ENCODE measurements at places on chromosomes 7 and 10.

DNA sequence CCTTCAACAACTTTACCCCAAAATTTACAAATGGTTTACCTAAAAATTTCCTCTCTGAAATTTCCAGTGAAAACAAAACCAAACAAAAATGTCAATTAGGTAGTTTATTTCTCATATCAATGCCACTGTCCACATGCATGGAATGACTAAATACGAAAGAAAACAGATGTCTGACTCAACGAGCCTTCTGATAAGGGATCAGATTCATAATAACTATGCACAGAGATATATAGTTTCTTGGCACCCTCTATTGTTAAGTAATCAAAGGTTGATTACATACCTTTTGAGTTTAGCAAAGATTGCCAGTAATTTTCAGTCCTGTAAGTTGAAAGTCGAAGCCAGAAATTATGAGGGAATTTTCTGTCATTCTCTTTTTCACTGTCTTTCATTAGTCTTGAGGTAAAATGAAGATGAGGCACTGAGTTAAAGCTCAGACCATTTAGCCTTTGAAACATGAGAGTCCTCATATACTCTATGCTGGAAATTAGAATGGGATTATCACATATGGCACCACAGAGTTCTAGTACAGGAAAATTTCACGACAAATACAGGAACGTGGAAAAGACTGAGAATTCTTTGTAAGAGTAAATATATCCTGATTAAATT is 519.1 kb upstream of the ANKRD30A start:
- DNase-seq, result no peak

GRCh38 chr10:110430340-110431273 is 67.1 kb upstream of the DUSP5 start:
- DNase-seq, result no peak

DNA sequence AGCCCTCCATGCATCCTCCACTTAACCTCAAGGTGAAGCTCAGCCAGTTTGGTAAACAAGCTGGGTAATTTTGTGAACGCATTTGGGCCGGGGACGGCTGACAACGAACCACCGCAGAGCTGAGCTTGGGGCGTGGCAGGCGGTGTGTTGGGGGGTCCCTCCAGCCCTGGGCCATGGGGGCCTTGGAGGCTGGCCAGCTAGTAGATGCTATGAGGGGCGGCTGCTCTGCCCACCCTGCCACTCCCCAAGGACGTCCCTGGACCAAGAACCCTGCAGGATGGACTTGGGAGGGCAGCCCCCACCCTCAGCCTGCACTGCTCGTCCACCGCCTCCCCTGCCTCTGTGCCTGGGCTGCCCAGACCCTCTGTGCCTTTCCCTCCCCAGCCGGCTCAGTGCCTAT is 12.0 kb upstream of the SCART1 start:
- no peak for DNase-seq

DNA sequence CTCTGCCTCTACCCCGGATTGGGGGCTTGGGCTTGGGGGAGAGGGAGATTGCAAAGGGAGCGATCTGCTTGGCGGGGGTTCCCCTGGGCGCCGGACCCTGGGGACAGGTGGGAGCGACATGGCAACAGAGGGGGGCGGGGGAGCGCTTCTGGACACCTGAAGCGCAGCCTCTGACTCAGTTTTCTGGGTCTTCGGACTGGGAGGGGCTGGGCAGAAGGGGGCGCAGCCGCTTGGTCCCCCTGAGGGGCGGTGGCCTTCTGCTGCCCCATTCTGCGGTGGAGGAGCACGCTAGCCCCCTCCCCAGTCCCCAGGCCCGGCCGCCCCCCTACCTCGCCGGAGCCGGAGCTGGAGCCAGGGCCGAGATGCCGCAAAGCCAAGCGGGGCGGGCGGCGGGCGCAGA is 380 bp downstream of the NAT16 start:
- DNase-seq, result no peak

DNA sequence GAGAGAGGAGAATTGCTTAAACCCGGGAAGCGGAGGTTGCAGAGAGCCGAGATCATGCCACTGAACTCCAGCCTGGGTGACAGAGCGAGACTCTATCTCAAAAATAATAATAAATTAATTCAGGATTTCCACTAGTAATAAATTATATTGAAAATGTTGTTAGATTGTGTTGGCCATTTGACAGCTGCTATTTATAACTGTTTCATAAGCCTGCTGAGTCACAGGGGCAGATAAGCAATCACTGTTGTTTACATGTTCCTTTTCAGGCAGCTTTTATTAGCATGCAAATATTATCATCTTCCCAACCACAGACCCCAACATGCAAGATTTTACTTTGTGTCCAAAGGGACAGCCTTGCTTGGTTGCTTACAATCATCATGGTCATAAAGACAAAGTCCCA is 49.5 kb upstream of the ZNF138 start:
- no peak for DNase-seq

- no peak for DNase-seq
Observed at GRCh38 chr10:85608706-85609105, 757.9 kb downstream of the GRID1 start.

DNA sequence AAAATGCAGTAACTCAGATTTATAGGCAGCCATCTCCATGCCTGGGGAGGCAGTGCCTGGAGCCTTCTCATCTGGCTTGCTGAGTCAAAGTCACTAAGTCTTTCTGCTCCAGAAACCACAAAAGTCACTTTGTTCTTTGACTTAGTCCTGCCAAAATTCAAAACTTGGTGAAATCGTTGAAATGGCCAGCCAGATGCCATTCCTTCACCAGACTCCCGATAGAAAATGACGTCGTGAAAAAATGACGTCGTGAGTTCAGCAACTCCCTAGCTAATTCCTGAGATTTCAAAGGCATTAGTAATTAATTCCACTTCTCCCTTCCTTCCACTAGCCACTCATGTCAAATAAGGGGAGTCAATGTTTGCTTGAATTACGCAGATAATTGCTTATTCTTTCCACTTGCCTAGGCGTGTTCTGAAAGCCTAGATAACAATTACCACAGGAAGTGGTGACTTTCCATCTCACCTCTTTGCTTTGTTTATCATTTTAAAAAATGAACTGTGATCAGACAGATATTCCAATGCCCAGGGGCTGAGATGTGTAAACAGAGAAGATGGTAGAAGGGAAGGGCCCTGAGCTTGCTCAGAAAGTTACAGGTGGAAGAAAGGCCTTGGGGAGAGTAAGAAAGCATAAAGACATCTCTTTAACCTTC is 48.5 kb upstream of the OSBPL3 start:
- DNase-seq, result peak; percentile 54

DNA sequence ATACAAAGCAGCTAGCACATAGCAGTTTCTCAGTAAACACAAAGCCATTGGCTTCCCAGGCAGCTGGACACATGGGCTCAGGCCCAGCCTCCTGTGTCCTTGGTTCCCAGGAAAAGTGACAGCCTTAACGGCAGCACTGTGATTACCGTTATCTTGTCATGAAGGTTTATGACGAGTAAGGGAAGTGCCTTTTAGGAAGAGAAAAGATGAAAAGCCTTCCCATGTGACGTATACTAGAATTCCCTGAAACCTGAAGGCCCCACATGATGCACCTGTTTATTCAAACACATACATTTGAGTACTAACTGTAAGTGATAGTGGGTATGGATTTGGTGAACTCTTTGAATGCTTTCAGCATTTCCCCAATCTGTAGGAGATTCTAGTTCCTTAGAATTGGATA is 244.2 kb downstream of the DPP6 start:
- DNase-seq, result no peak

DNA sequence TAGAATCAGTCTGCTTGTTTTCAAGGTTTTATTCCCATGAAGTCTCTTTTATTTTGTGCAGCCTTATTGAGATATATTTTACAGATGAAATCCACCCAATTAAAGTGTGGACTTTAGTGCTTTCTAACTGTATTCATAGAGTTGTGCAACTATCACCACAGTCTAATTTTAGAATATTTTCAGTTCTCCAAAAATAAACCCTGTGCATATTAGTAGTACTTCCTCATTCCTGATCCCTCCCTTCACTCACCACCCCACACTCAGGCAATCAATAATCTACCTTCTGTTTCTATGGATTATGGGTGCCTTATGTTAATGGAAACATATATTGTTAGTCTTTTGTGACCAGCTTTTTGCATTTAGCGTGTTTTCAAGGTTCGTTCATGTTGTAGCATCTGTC is 185.7 kb upstream of the TMEM72 start:
- DNase-seq, result no peak

GRCh38 chr10:12214763-12215218 is 18.8 kb downstream of the CDC123 start:
- peak; percentile 45 for DNase-seq

DNA sequence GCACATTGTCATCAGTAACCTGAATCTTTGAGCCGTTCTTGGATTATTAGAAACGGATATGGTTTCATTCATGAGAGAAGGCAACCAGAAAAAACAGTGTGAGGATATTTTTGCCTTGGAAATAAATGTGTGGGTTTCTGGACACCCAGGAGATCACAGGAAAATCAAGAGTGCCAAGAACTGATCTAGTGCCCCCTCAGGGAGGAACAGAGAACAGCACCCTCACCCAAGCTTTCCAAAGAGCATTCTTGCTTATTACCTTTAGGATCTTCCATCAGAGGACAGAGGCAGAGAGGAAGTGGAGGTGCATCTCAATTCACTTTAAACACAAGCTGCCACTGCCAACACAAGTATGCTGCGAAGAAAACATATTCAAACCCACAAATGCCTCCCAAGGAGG is 851.5 kb upstream of the COBL start:
- no peak for DNase-seq

- peak; percentile 67 for DNase-seq
Observed at GRCh38 chr7:150451097-150451793, 815 bp downstream of the GIMAP8 start.

GRCh38 chr7:136845899-136846465 is 22.5 kb upstream of the CHRM2 start:
- no peak for DNase-seq

DNA sequence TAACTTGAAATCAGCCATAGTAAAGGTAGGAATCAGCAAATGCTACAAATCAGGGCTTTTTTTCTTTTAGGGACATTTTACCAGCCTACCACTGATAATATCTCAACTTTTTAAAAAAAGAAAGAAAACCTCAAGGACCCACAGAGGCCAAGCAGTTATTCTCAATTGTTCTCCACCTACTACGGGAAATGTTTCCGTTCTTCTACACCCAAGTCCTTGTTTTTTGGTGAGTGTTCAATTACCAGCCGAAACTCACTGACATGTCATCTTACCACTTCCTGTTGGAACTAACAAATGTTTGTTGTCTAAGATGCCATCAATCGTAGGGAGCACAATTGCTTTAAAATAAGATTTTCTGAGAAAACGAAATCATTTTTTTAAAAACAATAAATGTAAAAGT is 50.2 kb upstream of the CDK1 start:
- peak; percentile 56 for DNase-seq

- DNase-seq, result no peak
Observed at GRCh38 chr7:121228779-121229178, 100.0 kb upstream of the WNT16 start.

- no peak for DNase-seq
Observed at GRCh38 chr10:78555128-78555527, 513.6 kb upstream of the ZMIZ1 start.

- DNase-seq, result no peak
Observed at GRCh38 chr7:131329176-131329570, 1.5 kb downstream of the MKLN1 start.

GRCh38 chr10:129956286-129956670 is 7.8 kb downstream of the EBF3 start:
- DNase-seq, result no peak

DNA sequence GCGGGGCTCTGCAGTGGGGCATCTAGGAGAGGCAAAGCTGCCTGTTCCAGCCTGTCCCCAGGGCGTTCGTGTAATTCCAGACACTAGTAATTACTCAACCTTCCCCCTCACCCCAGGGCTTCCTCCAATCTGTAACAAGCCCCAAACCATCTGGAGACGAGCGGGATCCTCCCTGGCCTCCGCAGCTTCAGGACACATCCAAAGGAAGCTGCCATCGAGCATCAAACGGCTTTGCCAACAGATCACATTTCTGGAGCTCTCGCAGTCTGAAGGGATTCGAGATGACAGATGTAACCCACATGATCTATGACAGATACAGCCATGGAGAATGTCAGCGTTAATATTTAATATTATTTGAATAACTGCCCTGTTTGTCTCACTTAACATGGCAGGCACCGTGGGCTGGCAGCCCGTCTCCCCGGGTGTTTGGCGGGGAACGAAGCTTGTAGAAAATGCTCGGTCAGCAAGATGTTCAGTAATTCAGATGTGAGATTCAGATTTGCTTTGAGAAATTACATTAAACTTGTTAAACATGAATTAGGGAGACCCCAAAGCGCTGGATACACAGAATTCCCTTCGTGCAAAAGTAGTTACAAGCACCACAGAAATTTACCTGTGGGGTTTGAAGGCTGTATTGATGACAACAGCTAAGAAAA is 108.5 kb upstream of the C7orf33 start:
- no peak for DNase-seq

DNA sequence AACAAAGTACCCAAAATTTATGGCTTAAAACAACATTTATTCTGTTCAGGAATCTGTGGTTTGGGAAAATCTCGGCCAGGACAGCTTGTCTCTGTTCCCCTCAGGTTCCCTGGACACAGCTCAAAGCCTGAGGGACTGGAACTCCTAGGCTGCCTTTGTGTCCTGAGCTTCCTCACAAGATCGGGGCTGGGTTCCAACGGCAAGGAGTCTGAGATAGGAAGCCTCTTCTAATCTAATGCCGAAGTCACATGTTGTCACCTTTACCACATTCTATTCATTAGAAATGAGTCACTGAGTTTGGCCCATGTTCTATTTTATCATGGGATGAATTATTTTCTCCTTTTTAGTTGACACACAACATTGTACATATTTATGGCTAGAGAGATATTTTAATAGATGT is 80.5 kb downstream of the ANKRD26 start:
- DNase-seq, result no peak

GRCh38 chr7:38550836-38551235 is 80.3 kb downstream of the AMPH start:
- DNase-seq, result no peak

- DNase-seq, result no peak
Observed at GRCh38 chr7:95335093-95335492, 10.8 kb upstream of the PON1 start.

DNA sequence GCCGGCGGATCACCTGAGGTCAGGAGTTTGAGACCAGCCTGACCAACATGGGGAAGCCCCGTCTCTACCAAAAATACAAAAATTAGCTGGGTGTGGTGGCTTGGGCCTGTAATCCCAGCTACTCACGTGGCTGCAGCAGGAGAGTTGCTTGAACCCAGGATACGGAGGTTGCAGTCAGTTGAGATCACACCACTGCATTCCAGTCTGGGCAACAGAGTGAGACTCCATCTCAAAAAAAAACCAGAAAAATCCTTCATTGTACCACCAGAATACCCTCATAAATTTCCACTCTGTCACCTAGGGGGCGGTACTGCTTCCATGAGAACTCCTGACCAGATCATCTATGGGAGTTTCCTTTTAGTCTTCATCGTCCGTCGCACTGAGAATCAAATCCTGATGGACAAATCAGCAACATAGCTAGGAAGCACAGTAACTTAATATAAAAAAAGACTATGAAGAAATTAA is 225.8 kb upstream of the KLF14 start:
- peak; percentile 39 for DNase-seq

DNA sequence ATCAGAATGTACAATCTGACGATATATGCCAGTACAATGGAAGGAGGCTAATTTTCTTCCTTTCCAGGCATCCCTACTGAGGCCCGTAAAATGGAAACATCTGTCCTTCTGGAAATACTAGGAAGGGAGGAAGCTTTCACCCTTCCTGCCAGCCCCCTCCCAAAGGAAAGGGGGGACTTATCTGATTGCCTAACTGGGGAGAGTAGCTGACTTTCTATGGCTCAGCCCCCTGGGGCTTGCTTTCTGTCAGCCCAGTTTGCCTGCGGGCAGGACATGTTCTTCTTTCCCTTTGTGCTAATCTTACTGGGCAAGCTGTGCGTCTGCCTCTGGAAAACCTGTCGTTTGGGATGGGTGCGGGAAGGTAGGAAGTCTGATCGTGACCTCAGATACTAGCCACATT is 508.9 kb downstream of the SUGCT start:
- DNase-seq, result no peak

Measured in CD4-positive, alpha-beta memory T cell (primary cell).